ENCODE measurements at places on chromosomes 1 and 21.

- no peak for DNase-seq
Observed at GRCh38 chr1:205065666-205066065, 18.6 kb downstream of the TMEM81 start.

DNA sequence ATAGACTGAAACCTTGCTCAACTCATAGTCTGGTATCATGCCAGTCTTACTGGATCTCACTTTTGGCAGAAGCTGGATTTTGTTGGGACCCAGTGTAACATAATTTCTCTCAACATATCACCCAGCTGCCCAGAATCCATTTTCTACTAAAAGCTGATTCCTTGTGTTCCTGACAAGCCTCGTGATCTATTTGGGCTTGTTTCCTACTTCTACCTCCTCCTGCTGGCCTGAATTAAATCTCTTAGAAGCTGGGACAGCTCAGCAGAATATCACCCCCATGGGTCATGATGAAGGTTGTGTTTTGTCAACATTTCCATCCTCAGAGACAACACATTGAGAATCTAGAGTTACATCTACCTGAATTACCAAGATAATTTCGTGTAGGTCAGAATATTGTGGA is 7.7 kb downstream of the GOLT1A start:
- DNase-seq, result no peak

DNA sequence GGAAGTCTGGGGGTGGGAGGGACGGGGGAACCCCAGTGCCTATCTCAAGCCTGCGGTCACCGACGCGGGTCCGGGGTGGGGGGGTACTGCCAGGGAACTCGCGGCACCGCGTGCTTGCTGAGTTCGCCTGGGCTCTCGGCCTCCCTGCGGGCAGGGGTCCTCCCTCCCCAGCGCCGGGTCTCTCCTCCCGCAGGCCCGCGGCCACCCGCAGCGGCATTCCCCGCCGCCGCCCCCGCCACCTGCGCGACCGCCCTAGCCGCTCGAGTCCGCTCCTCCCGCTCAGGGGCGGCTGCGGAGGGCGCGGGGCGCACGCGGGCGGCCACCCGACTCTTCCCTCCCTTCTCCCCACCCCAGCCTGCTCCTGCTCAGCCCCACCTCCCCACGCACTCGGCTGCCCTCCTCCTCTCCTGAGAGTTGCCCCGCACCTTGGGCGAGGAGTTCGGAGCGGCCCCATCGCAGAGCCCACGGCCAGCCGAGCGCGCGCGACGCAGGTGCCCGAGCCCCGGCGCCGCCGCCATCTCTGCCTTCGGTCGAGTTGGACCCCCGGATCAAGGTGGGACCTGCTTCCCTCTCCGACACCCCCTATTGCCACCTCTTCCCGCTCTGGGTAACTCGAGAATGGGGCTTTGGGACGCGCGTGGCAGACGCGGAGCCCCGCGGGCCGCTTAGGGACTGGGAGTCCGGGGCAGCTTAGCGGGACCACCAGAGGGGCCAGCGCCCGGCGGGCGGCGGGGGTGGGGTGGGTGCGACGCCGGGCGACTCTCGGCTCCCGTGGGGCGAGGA is 105.0 kb downstream of the LEPR start:
- no peak for DNase-seq

DNA sequence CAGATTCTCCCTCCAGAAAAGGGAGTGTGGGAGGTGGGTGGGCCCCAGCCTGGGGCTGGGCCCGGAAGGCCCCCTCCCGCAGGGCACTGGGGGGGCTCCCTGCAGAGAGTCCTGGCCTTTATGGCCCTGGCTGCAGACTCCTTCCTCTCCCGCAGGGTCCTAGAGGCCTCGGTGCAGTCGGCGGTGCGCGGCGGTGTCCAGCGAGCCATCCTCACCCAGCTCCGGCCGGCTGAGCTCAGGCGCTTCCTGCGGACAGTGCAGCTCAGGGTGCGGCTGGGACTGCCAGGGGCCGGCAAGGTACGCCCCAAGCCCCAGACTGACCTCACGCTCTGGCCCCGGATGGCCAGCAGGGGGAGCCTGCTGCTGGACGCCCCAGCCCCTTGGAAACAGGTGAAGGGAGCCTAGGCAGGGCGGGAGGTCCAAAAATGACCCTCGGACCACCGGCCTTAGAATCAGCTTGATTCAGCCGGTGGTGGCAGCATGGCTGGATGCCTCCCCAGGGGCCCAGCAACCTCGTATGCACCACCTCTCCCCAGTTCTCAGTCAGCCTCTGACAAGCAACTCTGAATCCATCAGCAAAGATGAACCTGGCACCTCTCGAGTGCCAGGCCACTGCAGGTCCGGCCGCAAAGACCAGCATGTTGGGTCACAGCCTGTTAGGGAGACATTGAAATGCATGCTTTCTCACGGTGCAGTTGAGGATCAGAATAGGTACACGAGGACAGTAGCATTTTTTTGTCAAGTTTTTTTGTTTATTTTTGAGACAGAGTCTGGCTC is 20.6 kb downstream of the MTHFR start:
- DNase-seq, result peak; percentile 27

DNA sequence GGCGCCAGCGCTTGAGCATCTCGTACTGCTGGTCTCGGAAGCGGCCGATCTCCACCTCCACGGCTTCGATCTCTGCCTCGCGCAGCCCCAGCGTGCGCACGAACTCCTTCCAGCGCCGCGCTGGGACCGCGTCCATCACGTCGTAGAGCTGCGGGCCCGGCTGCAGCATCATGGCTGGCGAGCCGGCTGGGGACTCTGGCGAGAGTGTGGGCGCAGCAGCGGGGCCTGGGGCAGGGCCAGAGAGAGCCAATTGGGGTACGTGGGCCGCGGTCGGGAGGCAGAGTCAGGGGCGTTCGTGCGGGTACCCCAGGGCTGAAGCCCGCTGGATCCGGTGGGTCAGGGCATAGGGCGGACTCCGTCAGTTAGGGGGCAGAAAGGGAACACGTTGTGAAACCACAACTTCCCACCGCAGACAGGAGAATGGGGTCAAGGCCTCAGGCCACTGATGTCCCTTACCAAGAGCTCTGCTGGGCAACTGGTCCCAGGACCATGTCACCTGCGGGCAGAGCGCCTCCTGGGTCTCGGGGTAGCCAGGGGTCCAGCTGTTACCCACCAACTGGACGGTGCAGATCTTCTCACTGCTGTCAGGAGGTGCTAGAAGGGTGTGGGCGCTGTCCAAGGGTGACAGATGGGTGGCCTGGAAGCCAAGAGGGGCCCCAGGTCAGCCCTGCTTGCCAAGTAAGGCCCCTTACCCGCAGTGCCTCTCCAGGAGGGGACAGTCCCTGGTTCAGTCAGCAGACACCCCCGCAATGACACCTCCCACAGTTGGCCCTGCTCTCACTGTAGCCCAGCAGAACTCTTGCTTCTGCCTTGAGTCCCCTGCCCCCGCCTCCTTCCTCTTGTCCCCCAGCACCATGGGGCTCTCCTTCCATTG is 4.2 kb downstream of the TNFRSF25 start:
- no peak for DNase-seq

- no peak for DNase-seq
Observed at GRCh38 chr1:239608469-239608868, 222.1 kb downstream of the CHRM3 start.

DNA sequence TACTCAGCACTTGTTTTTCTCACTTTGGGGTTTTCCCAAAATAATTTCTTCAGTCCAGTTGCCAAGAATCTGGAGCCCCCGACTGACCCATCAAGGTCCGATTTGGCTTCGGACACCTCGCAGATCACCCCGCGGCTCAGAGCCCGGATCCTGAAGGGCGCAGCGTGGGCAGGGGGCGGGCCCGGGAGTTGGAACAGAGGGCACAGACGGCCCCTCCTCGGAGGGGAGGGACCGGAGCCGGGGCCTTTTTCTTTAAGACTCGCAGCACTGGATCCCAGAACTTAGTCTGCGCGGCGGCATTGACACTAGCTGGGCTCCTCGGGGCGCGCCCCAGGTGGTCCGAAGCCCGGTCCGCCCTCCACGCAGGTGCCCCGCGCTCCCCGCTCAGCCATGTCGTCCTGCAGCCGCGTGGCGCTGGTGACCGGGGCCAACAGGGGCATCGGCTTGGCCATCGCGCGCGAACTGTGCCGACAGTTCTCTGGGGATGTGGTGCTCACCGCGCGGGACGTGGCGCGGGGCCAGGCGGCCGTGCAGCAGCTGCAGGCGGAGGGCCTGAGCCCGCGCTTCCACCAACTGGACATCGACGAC is at the start of gene CBR3:
Gene CBR3, plus strand, starts transcription at position 277 of the 588 bp plus-strand sequence. Its CDS starts 114 bp downstream, at position 391.
- DNase-seq, result no peak
